ENCODE measurements at places on chromosomes 1 and 21. TPM values are rescaled to one million over a fixed set of nuclear protein-coding genes. Genes with fewer than 3 reads are reported as not detected.
A peak's percentile ranks its signal among the peaks of the same experiment; 100 is the strongest.

Gene RPTN
- total RNA-seq: not detected

Gene CR1
- total RNA-seq: 1.7 TPM

Gene GFI1
- total RNA-seq: 5.6 TPM

Gene FAM177B
- not detected for total RNA-seq

Gene GPR52
- 0.41 TPM for total RNA-seq

Gene DNAJC6
- 0.88 TPM for total RNA-seq

GRCh38 chr1:226327761-226328162 is 18.8 kb upstream of the LIN9 start:
- no peaks in the 10 kb centered on the region for H3K27me3 ChIP-seq
- H3K4me1 ChIP-seq: no peaks in the 10 kb centered on the region
- H3K27ac ChIP-seq: no peak overlapping the region
- H3K36me3 ChIP-seq: no peaks in the 10 kb centered on the region
- DNase-seq: no peak

GRCh38 chr1:44409757-44410156 is 4.7 kb downstream of the RNF220 start:
- no peak overlapping the region for H3K4me3 ChIP-seq
- peaks cover 17% of the 10 kb centered on the region for H3K4me1 ChIP-seq
- H3K27me3 ChIP-seq: peaks cover 25% of the 10 kb centered on the region
- H3K36me3 ChIP-seq: no peaks in the 10 kb centered on the region

DNA sequence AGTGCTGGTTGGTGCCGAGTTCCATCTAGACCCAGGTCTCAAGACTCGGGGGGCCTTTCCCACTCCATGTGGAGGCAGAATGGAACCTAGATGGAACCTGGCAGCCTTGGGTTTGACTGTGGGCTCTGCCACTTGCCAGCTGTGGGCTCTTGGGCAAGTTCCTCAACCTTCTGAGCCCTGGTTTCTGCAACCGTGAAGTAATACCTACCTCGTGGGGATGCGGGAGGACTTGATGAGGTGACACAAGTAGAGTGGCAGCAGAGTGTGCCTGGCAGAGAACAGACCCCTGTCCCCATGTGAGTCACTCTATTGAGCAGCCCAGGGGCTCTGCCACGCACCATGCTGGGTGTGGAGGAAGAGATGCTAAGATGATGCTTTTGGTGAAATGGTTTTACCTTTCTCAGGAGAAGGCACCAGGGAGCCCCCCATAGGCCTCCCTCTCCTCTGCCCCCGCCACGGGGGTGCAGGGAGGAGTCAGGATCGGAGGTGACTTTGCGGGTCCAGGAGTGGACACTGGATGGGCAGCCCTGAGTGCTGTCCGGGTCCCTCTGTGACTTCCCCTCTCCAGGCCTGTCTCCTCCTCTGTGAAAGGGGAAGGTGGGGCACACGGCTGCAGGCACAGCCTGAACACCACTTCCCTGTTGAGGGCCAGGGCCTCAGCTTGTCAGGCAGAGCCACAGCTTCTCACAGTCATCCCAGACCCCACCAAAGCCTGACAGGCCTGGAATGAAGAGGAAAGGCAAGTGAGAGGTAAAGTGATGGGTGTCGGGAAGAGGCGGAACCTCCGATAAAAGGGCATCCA is 36.7 kb upstream of the EDN2 start:
- no peak overlapping the region for H3K4me3 ChIP-seq
- no peak for DNase-seq

GRCh38 chr1:66210635-66211244 is 323.2 kb upstream of the SGIP1 start:
- no peaks in the 10 kb centered on the region for H3K27me3 ChIP-seq
- H3K4me3 ChIP-seq: no peak overlapping the region
- no peak for DNase-seq
- H3K4me1 ChIP-seq: no peaks in the 10 kb centered on the region
- H3K27ac ChIP-seq: no peak overlapping the region
- no peaks in the 10 kb centered on the region for H3K36me3 ChIP-seq

GRCh38 chr1:150789396-150789795 is 18.7 kb downstream of the CTSK start:
- no peak for DNase-seq
- H3K27me3 ChIP-seq: no peaks in the 10 kb centered on the region
- no peaks in the 10 kb centered on the region for H3K36me3 ChIP-seq
- H3K4me1 ChIP-seq: no peaks in the 10 kb centered on the region
- no peak overlapping the region for H3K4me3 ChIP-seq

GRCh38 chr1:107158991-107159390 is 18.2 kb downstream of the NTNG1 start:
- DNase-seq: no peak
- no peaks in the 10 kb centered on the region for H3K36me3 ChIP-seq
- H3K4me1 ChIP-seq: no peaks in the 10 kb centered on the region
- H3K27ac ChIP-seq: no peak overlapping the region

- H3K27me3 ChIP-seq: no peaks in the 10 kb centered on the region
- H3K4me1 ChIP-seq: no peaks in the 10 kb centered on the region
- no peak for DNase-seq
- no peak overlapping the region for H3K4me3 ChIP-seq
- no peaks in the 10 kb centered on the region for H3K36me3 ChIP-seq
- no peak overlapping the region for H3K27ac ChIP-seq
These were observed 2.1 kb downstream of the CLCA1 start for GRCh38 chr1:86470859-86471258.

DNA sequence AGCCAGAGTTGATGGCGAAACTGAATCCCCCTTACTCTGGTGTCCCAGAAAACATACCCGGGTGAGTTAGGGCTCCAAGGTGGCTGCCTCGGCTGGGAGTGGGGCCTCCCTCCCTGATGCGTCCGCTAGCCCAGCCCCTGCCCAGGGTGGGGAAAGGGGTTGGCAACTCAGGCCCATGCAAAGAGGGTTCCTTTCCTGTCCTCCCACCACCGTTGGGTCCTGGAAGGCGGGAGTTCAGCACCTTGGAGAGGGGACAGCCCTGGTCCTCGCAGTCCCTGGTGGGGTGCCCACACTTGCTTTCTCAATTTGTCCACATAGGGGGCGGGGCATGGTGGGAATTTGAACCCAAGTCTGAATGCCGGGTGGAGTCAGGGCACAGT is 6.1 kb downstream of the SRM start:
- peaks cover 11% of the 10 kb centered on the region for H3K36me3 ChIP-seq
- H3K4me1 ChIP-seq: no peaks in the 10 kb centered on the region
- H3K4me3 ChIP-seq: no peak overlapping the region
- H3K27ac ChIP-seq: no peak overlapping the region

GRCh38 chr1:204448991-204449677 is 37.5 kb upstream of the PPP1R15B start:
- no peak overlapping the region for H3K4me3 ChIP-seq
- no peak for DNase-seq
- H3K27me3 ChIP-seq: no peaks in the 10 kb centered on the region
- H3K27ac ChIP-seq: no peak overlapping the region

DNA sequence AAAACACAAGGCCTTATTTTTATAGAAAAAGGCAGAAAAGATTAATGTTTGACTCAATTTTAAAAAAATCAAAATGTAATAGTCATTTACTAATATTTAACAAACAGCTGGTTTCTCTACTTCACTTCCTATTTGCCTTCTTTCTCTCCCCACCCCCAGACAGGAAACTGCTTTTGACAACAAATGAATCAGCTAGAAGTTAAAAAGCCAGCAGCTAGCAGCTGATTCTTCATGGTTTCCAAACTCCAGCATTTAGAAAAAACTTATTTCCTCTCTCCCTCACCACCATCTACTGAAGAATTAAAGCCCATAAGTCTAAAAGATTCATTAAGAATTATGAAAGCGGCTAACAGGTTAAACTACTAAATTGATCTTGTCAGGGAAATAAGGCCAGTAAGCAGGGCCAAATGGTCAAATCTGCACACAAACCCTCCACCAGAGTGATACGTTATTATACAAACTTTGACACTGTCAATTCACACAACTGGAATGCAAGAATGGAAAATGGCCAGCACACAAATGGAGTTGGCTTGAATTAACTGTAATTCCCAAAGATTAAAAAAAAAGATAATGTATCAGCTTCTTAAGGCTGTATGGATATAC is 4.0 kb downstream of the WDR26 start:
- H3K27me3 ChIP-seq: no peaks in the 10 kb centered on the region
- peaks cover 28% of the 10 kb centered on the region for H3K4me1 ChIP-seq
- H3K4me3 ChIP-seq: no peak overlapping the region
- no peak overlapping the region for H3K27ac ChIP-seq
- peak; percentile 53 for DNase-seq
- H3K36me3 ChIP-seq: no peaks in the 10 kb centered on the region

- no peak overlapping the region for H3K27ac ChIP-seq
- no peaks in the 10 kb centered on the region for H3K4me1 ChIP-seq
- no peak for DNase-seq
- H3K27me3 ChIP-seq: no peaks in the 10 kb centered on the region
- H3K36me3 ChIP-seq: no peaks in the 10 kb centered on the region
These were observed 27.5 kb upstream of the RASAL2 start for GRCh38 chr1:178066296-178066907.

GRCh38 chr1:39850606-39851216 is 32.6 kb downstream of the TRIT1 start:
- no peak overlapping the region for H3K27ac ChIP-seq
- no peak for DNase-seq
- no peak overlapping the region for H3K4me3 ChIP-seq
- peaks cover 12% of the 10 kb centered on the region for H3K4me1 ChIP-seq

DNA sequence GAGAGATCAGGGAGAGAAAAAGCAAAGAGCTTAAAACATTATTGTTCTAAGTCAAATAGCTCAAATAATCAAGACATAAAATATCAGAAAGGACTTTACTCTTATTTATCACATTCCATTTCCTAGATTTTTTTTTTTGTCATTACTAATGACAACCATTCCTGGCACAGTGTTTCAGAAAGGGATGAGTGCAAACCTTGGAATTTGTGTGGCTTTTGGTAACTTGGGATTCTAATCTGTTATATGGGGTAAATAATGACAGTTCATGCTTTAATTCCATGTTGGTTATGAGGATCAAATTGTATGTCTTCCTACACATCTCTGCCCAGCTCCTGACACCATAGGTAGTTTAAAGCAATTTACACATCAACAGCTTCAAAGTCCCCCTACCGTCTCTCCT is 358.4 kb upstream of the ADGRL4 start:
- H3K4me3 ChIP-seq: no peak overlapping the region
- H3K27ac ChIP-seq: no peak overlapping the region
- H3K36me3 ChIP-seq: no peaks in the 10 kb centered on the region
- H3K27me3 ChIP-seq: no peaks in the 10 kb centered on the region
- H3K4me1 ChIP-seq: no peaks in the 10 kb centered on the region

DNA sequence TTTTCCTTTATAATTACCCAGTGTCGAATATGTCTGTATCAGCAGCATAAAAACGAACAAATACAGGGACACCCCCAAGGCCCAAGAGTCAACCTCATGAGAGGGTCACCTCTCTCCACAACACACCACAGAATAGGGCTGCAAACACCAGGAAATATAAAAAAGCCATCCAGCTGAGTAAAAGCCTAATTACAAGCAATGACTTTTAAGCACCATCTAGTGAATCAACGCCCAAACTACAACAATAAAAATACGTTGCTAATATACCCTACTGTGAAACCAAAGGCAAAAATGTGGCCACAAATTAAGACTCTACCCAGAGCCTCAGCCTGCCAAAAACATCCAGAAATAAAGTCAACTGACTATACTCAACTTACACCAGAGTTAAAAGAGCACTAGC is 817.9 kb upstream of the NEGR1 start:
- DNase-seq: no peak
- H3K27me3 ChIP-seq: no peaks in the 10 kb centered on the region
- no peak overlapping the region for H3K27ac ChIP-seq
- no peak overlapping the region for H3K4me3 ChIP-seq
- H3K4me1 ChIP-seq: no peaks in the 10 kb centered on the region

- no peak for DNase-seq
- no peaks in the 10 kb centered on the region for H3K36me3 ChIP-seq
- H3K27me3 ChIP-seq: no peaks in the 10 kb centered on the region
- no peak overlapping the region for H3K4me3 ChIP-seq
These were observed 64.4 kb downstream of the SSBP3 start for GRCh38 chr1:54341763-54342162.

DNA sequence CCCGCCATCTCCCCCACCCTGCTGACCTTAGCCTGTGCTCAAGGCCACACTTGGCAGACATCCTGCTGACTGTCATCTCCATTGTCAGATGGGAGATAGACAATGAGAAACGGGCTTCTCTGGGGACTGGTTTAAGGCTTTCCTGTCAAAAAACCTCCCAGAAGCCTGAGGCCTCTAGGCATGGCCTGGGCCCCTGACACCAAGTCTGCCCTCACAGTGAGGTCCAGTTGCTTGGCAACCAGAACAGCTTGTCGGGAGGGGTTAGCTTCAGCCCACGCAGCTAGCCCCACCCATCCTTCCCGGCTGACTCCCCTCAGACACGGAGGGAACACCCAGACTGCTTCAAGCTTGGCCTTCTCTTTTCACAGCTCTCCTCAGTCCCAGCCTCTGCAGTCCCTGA is 11.0 kb downstream of the PLEKHA6 start:
- no peak overlapping the region for H3K4me3 ChIP-seq
- no peaks in the 10 kb centered on the region for H3K4me1 ChIP-seq
- H3K27me3 ChIP-seq: no peaks in the 10 kb centered on the region
- H3K36me3 ChIP-seq: no peaks in the 10 kb centered on the region
- no peak for DNase-seq
- no peak overlapping the region for H3K27ac ChIP-seq

DNA sequence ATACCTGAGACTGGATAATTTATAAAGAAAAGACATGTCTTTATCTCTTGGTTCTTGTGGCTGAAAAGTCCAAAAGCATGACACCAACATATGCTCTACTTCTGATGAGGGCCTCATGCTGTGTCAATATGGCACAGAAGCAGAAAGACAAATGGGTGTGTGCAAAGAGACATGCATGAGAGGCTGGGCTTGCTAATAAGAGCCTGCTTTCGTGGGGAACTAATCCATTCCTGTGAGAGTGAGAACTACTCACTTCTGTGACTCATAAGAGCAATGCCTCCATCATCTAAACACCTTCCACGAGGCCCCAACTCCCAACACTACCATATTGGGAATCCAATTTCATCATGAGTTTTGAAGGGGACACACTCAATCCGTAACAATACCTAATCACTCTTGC is 340.0 kb upstream of the DUSP10 start:
- no peak overlapping the region for H3K4me3 ChIP-seq
- DNase-seq: no peak
- no peaks in the 10 kb centered on the region for H3K4me1 ChIP-seq

- no peaks in the 10 kb centered on the region for H3K36me3 ChIP-seq
- H3K4me3 ChIP-seq: no peak overlapping the region
- no peak for DNase-seq
- H3K27me3 ChIP-seq: no peaks in the 10 kb centered on the region
- H3K4me1 ChIP-seq: no peaks in the 10 kb centered on the region
- no peak overlapping the region for H3K27ac ChIP-seq
These were observed 54.6 kb downstream of the GORAB start for GRCh38 chr1:170586321-170587252.

DNA sequence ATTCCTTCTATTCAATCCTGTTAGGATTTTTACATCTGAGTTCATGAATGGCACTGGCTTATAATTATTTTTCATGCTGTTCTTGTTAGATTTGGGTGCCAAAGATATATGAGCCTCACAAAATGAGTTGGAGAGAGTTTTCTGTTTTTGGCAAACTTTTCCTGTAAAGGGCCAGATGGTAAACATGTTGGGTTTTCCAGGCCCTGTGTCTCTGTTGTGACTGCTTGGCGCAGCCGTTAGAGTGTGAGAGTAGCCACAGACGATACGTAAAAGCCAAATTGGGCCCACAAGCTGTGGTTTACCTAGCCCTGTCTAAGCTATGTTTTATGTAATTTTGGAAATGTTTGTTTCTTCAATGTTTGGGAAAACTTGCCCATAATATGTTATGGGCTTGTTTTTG is 15.6 kb upstream of the CA6 start:
- no peak overlapping the region for H3K27ac ChIP-seq
- H3K36me3 ChIP-seq: no peaks in the 10 kb centered on the region
- no peaks in the 10 kb centered on the region for H3K27me3 ChIP-seq
- no peaks in the 10 kb centered on the region for H3K4me1 ChIP-seq
- H3K4me3 ChIP-seq: no peak overlapping the region

All from pancreas (tissue), 10 donors.